ENCODE measurements at places on chromosomes 5 and 9.

GRCh38 chr9:12854221-12854620 is 79.4 kb downstream of the LURAP1L start:
- no peak overlapping the region for H3K4me3 ChIP-seq
- no peaks in the 10 kb centered on the region for H3K27me3 ChIP-seq
- no peak for DNase-seq
- H3K4me1 ChIP-seq: no peaks in the 10 kb centered on the region
- no peaks in the 10 kb centered on the region for H3K36me3 ChIP-seq

DNA sequence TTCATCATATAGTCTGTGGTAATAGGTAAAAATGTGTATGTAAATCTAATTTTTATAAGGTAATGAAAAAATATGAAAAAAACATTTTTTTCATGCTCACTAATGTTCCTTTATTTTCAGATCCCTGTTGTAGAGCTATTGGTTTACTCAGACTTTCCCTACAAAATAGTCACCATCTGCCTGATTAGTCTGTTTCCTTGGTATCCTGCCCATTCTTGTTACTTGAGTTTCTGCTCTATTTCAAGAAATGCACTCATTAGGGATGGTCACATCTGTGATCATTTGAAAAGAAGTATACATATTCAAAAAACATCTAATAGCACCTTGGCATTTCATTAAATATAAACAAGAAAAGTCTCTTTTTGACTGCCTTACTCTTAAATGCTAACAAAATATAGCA is 21.6 kb upstream of the RASA1 start:
- H3K4me3 ChIP-seq: no peak overlapping the region
- no peak for DNase-seq
- no peaks in the 10 kb centered on the region for H3K4me1 ChIP-seq
- no peaks in the 10 kb centered on the region for H3K36me3 ChIP-seq
- H3K27me3 ChIP-seq: no peaks in the 10 kb centered on the region

DNA sequence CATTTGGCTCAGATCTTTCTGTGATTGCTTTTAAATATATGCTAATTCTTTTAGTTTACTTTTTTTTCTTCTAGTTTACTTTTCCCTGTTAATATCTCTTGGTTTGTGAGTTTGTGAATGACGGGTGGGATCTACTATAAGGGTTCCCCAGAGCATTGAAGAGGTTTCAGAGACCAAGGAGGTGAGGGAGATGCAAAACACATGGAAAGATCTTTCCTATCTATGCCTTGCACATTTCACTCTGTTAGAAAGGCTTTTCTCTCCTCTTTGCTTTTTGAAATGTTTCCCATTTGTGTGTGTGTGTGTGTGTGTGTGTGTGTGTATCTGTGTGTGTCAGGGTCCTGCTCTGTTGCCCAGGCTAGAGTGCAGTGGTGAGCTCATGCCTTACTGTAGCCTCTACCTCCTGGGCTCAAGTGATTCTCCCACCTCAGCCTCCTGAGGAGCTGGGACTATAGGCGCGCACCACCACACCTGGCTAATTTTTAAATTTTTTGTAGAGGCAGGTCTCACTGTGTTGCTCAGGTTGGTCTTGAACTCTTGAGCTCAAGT is 50.7 kb downstream of the CNTLN start:
- no peak for DNase-seq
- H3K27ac ChIP-seq: no peak overlapping the region
- H3K36me3 ChIP-seq: no peaks in the 10 kb centered on the region
- no peaks in the 10 kb centered on the region for H3K4me1 ChIP-seq
- no peaks in the 10 kb centered on the region for H3K27me3 ChIP-seq
- H3K4me3 ChIP-seq: no peak overlapping the region

DNA sequence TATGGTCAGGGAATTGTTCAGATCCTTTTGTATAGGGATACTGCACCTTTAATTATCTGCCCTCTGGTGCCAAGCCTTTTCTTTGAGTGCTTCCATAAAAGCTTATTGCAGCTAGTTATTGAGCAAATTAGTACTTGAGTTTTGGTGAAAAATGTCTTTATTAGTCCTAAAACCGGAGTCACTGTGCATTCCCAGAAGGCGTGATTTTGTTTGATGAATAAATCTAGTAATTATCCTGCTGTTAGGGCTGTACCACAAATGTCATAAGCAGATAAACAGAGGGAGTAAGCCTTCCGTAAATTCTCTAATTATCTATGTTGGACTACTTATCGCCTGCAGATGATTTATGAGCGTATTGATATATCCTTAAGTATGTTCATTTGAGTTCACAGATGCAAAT is 620.7 kb upstream of the ARRDC3 start:
- no peak overlapping the region for H3K4me3 ChIP-seq
- no peaks in the 10 kb centered on the region for H3K4me1 ChIP-seq
- no peak overlapping the region for H3K27ac ChIP-seq
- H3K36me3 ChIP-seq: no peaks in the 10 kb centered on the region

GRCh38 chr9:14072850-14073249 is 241.1 kb downstream of the NFIB start:
- no peak for DNase-seq
- H3K36me3 ChIP-seq: no peaks in the 10 kb centered on the region
- H3K27me3 ChIP-seq: no peaks in the 10 kb centered on the region
- no peak overlapping the region for H3K27ac ChIP-seq

DNA sequence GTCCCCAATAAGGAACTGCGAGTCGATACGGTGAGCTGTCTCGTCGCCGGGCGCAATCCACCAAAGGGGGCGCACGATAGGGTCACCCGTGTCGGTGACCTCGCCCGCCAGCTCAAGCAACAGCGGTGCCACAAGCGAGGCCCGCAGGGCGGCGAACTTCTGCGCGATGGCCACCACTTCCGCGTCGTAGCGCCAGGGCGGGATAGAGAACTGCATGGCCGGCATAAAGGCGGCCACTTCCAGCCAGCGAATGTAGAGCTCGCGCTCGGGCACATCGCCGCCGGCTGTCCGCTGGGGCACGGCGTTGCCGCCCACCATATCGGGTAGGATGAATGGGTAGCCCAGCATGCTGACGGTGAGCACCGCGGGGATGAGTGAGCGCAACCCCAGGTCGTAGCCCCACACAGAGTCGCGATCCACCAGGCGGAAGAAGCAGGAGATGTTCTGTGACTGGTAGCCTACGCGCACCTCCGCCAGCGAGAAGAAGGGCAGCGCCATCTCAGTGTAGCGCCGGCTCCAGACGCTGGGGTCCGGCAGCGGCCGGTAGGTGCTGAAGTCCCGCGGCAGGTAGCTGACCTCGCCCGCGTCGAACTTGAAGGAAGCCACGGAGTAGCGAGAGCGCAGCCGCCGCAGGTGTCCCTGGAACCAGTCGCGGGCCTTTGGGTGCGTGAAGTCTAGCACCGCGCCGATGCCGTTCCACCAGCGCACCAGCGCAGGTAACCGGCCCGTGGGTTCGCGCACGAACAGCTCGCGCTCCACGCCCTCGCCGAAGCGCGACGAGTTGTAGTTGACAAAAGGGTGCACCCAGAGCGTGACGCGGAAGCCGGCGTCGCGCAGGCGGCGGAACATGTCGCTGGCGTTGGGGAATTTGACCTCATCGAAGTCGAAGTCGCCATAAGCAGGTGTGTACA is 5.5 kb downstream of the MYORG start:
- no peak overlapping the region for H3K27ac ChIP-seq

DNA sequence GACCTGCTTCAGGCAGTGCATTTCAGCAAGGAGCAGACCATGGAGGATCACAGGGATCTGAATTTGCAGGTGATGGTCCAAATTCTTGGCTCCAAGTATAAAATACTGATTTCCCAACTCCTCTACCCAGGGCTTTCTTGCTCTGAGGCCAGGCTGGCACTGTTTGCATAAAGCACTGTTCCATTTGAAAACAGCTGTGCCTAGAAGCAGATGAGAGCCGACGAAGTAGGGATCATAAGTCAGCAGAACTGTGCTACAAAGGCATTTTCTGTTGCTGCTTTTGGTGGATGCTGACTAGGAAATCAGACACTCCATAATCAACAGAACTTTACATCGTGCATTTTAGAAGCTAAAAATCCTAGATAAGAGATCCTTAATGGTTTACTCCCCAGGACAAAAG is 126.4 kb downstream of the MAT2B start:
- DNase-seq: no peak
- H3K4me3 ChIP-seq: no peak overlapping the region

GRCh38 chr5:109690242-109690974 is 681 bp downstream of the MAN2A1 start:
- H3K36me3 ChIP-seq: no peaks in the 10 kb centered on the region
- H3K27ac ChIP-seq: peak overlapping the region; percentile 90
- no peaks in the 10 kb centered on the region for H3K27me3 ChIP-seq
- peak overlapping the region; percentile 95 for H3K4me3 ChIP-seq
- H3K4me1 ChIP-seq: peaks cover 16% of the 10 kb centered on the region
- peak; percentile 28 for DNase-seq

DNA sequence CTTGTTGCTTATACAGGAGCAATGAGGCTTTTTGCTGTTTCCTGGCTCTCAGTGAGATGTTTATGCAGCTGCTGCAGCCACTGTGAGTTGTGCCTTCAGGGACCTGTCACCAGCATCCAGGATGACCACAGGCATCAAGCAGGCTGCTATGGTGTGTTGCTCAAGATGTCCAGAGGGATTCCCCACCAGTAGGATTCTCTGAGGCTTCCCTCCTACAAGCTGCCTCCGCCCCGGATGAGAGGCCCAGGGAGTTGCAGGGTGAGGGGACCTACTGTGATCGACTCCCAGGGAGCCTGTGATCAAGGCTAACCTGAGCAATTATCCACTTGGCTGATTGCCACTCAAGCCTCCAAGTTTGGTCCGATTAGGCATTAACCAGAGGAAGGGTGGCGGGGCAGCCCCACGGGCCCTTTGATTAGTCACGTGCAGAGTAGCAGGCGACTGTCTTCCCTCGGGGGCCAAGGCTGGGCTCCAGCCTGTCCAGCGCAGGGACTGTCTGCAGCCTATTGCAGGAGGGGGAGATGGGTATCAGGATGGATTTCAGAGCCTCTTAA is 1.8 kb upstream of the FAT2 start:
- DNase-seq: no peak
- H3K4me1 ChIP-seq: no peaks in the 10 kb centered on the region
- H3K36me3 ChIP-seq: no peaks in the 10 kb centered on the region
- no peak overlapping the region for H3K27ac ChIP-seq
- H3K4me3 ChIP-seq: no peak overlapping the region

- H3K27me3 ChIP-seq: no peaks in the 10 kb centered on the region
- no peak for DNase-seq
- no peaks in the 10 kb centered on the region for H3K36me3 ChIP-seq
- H3K4me1 ChIP-seq: no peaks in the 10 kb centered on the region
These were observed 114.8 kb upstream of the FAM120A start for GRCh38 chr9:93336720-93337119.

DNA sequence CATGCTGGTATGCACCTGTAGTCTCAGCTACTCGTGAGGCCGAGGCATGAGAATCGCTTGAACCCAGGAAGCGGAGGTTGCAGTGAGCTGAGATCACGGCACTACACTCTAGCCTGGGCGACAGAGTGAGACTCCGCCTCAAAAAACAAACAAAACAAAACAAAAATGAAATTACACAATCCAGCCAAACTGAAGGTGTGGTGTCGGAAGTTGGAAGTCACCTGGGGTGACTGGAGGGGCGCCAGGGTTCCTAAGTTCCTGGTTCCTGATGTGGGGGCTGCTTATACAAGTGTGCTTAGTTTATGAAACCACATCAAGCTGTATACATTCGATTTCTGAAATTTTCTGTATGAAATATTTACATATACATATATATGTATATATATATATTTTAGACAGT is 3.7 kb upstream of the DOLPP1 start:
- no peaks in the 10 kb centered on the region for H3K27me3 ChIP-seq
- H3K4me1 ChIP-seq: peaks cover 12% of the 10 kb centered on the region
- no peaks in the 10 kb centered on the region for H3K36me3 ChIP-seq
- no peak overlapping the region for H3K4me3 ChIP-seq
- no peak for DNase-seq

DNA sequence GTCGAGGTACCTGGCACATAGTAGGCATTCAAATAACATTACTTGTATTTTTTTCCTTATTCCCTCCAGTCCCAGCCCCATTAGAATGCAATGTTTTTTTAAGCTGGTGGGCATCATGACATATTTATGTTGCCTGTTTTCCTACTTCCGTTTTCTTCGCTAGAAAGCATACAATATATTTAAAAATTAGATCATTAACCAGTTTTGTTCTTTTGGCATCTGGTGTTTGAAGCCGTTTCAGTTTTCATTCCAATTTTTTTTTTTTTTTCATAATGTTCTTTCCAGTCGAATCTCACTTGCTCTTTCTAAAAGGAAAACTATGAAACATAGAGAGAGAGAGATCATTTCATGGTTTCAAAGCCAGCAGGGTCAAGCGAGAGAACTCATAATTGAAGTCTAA is 228.3 kb upstream of the C9orf72 start:
- H3K27ac ChIP-seq: no peak overlapping the region
- H3K36me3 ChIP-seq: no peaks in the 10 kb centered on the region
- no peak for DNase-seq
- no peak overlapping the region for H3K4me3 ChIP-seq
- H3K27me3 ChIP-seq: no peaks in the 10 kb centered on the region

- no peaks in the 10 kb centered on the region for H3K27me3 ChIP-seq
- H3K27ac ChIP-seq: no peak overlapping the region
- no peak for DNase-seq
- H3K36me3 ChIP-seq: no peaks in the 10 kb centered on the region
- H3K4me1 ChIP-seq: no peaks in the 10 kb centered on the region
These were observed 251.8 kb downstream of the EFNA5 start for GRCh38 chr5:107418902-107419301.

DNA sequence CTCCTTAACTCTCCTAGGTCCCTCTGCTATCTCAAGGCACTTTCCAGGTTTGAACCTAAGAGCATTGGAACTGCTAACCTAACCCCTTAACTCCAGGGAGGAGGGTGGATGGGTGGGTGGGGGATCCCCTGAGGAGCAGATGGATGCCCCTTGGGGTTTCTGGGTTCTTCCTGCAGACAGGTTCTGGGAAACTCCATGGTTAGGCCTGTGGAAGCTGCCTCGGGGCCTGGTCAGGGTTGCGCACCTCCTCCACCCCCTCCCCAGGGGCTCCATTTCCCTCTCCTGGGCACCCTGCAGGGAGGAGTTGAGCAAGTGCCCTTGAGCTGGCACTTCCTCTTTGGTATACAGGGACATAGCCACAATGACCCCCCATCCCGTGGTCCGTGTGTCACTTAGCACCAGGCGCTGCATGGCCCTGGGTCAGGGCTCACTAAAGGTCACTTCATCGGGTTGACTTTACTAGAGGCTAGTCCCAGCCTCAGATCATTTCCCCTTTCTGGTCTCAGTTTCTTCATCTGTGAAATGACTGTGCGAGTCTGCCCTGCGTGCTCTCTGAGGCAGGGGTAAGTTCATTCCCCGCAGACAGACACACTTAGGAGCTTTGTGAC is 16.0 kb downstream of the CXXC5 start:
- no peak overlapping the region for H3K4me3 ChIP-seq
- H3K27ac ChIP-seq: no peak overlapping the region

- no peak overlapping the region for H3K27ac ChIP-seq
- H3K4me1 ChIP-seq: peaks cover 9% of the 10 kb centered on the region
- no peak for DNase-seq
- H3K36me3 ChIP-seq: no peaks in the 10 kb centered on the region
- no peaks in the 10 kb centered on the region for H3K27me3 ChIP-seq
- H3K4me3 ChIP-seq: no peak overlapping the region
These were observed 3.3 kb upstream of the CLTA start for GRCh38 chr9:36187414-36187813.

GRCh38 chr9:35861161-35861897 is 8.9 kb downstream of the OR13J1 start:
- H3K27ac ChIP-seq: no peak overlapping the region
- no peak overlapping the region for H3K4me3 ChIP-seq
- no peaks in the 10 kb centered on the region for H3K36me3 ChIP-seq
- DNase-seq: no peak
- no peaks in the 10 kb centered on the region for H3K4me1 ChIP-seq
- no peaks in the 10 kb centered on the region for H3K27me3 ChIP-seq

- H3K27ac ChIP-seq: no peak overlapping the region
- DNase-seq: no peak
- H3K4me1 ChIP-seq: no peaks in the 10 kb centered on the region
- H3K27me3 ChIP-seq: no peaks in the 10 kb centered on the region
- peaks cover 17% of the 10 kb centered on the region for H3K36me3 ChIP-seq
- no peak overlapping the region for H3K4me3 ChIP-seq
These were observed 134.2 kb downstream of the ARHGAP26 start for GRCh38 chr5:142904416-142904815.

Measured in effector memory CD4-positive, alpha-beta T cell (primary cell).